Activated naive CD8-positive, alpha-beta T cell treated with anti-CD3 and anti-CD28 coated beads, Interleukin-2, amount 50 U/mL, for 16 hours (primary cell): ENCODE measurements at places on chromosomes 6 and 20.

- DNase-seq = no peak
These were observed 169.6 kb upstream of the PRND start for GRCh38 chr20:4552075-4552640.

DNA sequence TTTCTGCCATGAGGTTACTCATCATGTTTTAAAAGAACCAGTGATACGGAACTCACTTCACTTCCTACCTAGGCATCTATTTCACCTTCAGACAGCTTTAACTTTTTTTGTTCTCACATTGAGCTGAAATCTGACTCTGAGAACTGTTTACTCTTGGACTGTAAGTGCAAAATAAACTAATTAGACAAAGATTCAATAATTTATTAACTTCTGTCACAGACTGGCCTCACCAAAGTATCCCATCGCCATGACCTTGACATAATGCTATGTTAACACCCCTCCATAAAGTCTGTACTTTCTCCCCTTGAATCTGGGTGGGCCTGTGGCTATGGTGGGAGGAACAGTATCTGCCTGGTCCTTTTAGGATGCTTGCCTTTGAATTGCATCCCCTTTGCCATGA lies 448.1 kb downstream of the CBLN4 start:
- DNase-seq = no peak

DNA sequence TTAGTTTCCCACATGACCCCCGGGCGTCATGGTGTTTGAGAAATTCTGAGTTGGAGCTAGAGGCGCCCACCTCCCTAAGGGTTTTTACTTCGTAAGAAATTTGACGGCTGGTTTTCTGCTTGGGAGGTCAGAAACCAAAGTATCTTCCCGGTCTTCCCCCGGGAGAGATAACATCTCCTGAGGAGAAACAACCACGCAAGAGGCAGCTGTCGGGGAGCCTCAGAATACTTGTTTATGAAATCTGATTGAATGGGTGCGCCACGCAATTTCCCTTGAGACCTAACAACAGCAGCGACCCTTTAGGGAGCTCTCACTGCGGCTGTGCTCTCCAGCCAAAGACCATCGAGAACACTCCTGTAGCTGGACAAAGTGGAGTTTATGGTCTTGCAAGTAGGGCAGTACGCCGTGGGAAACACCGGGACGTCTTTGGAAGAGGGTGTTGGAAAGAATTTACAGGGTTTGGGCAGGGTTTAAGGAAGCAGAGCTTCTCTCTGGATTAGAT lies 608 bp upstream of the EIF2S2 start:
- no peak for DNase-seq

DNA sequence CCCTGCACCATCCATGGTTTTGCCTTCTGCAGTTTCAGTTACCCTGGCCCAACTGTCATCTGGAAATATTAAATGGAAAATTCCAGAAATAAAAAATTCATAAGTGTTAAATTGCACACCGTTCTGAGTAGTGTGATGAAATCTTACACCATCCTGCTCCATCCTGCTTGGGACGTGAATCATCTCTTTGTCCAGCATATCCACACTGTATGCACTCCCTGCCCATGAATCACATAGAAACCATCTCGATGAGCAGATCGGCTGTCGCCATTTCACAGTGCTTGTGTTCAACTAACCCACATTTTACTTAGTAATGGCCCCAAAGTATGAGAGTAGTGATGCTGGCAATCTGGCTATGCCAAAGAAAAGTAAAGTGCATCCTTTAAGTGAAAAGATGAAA lies 105.9 kb upstream of the ID4 start:
- no peak for DNase-seq

GRCh38 chr6:166202321-166202733 lies 34.7 kb upstream of the TBXT start:
- DNase-seq = no peak

- no peak for DNase-seq
These were observed 492.0 kb upstream of the JAG1 start for GRCh38 chr20:11165789-11166188.

DNA sequence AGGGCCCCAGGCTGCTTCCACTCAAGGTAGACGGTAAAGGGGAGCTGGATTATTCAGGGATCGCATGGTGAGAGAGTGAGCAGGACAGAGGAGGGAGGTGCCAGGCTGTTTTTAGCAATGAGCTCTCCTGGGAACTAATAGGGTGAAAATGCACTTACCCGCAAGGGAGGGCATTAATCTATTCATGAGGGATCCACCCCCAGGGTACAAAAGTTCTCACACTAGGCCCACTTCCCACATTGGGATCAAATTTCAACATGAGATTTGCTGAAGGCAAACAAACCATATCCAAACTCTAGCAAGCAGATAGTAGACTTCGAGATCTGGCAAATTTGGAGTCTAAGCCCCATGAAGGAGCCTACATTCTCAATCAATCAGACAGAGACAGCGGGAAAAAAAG lies 408.6 kb downstream of the RNF144B start:
- DNase-seq = no peak

- DNase-seq = no peak
These were observed 61.2 kb downstream of the EYA2 start for GRCh38 chr20:46955601-46956556.

- DNase-seq = no peak
These were observed 101.3 kb downstream of the MTHFD1L start for GRCh38 chr6:150966786-150967185.

- no peak for DNase-seq
These were observed 200.0 kb downstream of the KHDRBS2 start for GRCh38 chr6:62086047-62086446.

GRCh38 chr6:26251354-26252076 lies 113.5 kb upstream of the BTN3A2 start:
- DNase-seq = no peak

- no peak for DNase-seq
These were observed 22.1 kb upstream of the SNTA1 start for GRCh38 chr20:33465481-33466302.

DNA sequence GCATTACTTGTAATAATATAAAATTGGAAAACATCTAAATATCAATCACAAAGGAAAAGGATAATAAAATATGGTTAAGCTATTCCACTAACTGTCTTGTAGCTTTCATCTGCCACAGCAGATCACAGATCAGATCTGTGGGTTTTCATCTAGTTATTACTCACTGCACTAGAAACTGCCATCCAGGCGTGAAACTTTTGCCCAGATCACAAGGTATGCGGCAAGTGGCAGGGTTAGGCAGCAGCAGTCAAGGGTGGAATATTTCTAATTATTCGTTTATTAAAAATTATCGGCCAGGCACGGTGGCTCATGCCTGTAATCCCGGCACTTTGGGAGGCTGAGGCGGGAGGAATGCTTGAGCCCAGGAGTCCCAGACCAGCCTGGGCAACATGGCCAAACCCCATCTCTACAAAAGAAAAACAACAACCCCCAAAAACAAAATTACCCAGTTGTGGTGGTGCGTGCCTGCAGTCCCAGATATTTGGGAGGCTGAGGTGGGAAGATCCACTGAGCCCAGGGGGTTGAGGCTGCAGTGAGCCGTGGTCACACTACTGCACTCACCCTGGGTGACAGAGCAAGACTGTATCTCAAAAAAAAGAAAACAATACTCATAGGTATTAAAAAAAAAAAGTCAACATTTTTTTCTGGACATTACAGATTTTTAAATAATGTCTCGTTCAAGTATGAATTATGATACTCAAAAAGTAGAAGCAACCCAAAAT lies 32.1 kb downstream of the BEND3 start:
- DNase-seq = no peak

GRCh38 chr20:8326899-8327298 lies 194.8 kb downstream of the PLCB1 start:
- DNase-seq = no peak

GRCh38 chr6:137759624-137760023 lies 107.4 kb upstream of the TNFAIP3 start:
- DNase-seq = no peak

DNA sequence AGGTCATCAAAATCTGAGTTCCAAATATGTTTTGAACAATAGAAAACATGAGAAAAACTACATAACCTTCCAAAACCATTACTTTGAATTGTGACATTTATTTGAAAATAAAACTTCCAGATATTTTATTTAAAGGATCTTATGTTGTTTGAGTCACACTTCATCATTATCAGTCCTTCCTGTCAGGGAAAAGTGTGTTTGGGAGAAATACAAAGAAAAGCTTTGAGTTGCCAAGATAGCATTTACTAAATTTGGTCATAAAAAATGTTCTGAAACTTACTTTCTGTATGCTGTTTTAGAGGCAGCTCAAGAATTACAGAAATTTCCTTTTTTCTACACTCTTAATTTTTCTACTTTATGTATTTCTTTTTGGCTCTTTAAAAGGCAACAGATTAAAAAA lies 208.2 kb upstream of the RIN2 start:
- no peak for DNase-seq

DNA sequence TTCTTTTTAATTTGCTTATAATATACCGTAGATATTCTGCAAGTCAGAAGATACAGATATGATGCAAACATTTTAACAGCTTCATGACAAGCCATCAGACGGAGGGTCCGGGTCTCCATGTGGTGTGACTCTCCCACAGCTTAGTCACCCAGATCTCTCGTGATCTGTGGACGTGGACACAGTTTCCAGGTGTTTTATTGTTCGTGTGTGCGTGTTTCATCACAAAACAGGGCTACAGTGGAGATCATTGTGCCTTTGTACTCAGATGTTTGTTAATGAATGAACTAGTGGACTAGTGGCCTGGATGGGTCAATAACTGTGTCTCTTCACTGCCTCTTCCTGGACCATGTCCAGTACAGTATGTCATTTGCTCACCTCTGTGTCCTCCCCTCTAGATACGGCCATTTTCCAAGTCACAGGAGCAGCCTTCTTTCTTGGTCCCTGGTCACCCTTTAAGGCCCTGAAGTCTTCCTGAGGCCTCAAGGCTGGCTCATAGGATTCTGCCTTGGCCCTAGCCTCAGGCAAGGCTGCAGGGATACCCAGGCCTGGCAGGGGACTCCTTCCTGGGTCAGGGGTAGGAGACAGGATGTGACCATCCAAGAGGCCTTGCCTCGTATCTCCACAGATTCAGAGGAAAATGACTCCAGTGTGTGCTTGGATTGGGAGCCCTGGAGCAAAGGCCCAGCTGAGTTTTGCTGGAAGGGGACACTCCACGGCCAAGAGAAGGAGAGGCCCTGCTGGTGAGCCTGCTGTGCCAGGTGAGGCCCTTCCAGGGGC lies 4.6 kb downstream of the ADIG start:
- DNase-seq = no peak

- no peak for DNase-seq
These were observed 260.9 kb downstream of the TAF4 start for GRCh38 chr20:61804752-61805295.

GRCh38 chr6:10465629-10466499 lies 51.0 kb upstream of the TFAP2A start:
- DNase-seq = no peak

DNA sequence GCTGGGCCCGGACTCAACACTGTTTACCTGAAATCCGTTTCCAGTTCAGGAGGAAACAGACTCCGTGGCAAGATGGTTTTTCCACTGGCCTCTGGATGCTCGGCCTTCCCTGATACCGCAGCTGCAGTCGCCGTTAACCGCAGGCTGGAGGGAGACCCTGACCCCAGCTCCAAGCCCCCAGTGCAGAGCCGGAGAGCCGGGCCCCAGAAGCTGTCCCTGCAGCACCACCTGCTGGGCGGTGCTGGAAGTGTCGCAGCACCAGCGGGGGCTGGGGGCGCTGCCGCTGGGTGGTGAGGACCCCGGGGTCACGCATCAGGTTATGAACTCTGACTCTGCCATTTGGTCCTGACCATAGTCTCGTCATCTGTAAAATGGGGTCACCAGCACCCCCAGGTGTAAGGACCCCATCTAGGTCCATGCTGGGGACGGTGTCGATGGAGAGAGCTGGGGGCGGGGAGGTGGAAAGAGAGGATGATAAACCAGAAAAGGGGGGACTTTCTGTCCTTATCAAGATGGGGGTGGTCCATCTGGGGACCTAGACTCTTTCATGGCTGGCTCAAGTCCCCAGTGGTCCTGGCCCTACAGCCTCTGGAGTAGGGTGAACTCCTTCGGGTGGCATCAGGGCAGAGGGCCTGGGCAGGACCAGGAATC lies 20.8 kb upstream of the CHRNA4 start:
- DNase-seq = no peak

GRCh38 chr6:127924440-127924839 lies 23.6 kb upstream of the THEMIS start:
- DNase-seq = no peak

- no peak for DNase-seq
These were observed at the start of gene GHRH for GRCh38 chr20:37261714-37262113. GHRH (minus strand) TSS chr20:37261814; CDS start chr20:37256889, 4,925 bp downstream.

DNA sequence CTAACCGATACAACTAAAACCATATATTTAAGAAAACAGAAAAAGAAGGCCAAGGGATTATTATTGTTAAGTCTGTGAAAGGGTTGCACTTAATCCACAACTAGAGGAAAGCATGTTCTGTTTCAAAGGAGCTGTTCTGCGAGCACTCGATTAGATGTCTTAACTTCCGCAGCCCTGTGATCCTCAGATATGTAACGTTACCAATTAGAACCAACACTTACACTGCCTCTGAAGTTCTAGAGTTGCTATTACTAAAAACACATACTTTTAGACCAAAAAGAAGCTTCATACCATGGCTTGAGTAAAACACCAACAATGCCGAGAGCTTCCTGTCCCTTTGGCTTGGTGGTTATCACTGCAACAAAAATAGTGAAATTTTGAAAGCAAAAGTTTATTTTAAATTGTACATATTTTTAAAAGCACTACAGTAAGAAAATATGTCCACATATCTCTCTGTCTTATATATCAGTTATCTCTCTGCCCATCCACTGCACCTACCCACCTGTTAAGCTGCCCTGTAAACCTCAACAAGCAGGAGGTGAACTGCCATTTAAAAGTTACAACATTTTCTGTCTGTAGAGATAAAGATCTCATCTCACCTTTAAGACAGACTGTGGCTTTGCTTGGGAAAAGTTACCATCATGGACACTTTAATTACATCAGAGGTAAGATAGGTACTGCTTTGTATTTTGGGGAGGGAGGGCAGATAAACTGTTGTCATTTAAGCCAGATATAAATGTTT lies 7.1 kb upstream of the DUSP22 start:
- DNase-seq = no peak

DNA sequence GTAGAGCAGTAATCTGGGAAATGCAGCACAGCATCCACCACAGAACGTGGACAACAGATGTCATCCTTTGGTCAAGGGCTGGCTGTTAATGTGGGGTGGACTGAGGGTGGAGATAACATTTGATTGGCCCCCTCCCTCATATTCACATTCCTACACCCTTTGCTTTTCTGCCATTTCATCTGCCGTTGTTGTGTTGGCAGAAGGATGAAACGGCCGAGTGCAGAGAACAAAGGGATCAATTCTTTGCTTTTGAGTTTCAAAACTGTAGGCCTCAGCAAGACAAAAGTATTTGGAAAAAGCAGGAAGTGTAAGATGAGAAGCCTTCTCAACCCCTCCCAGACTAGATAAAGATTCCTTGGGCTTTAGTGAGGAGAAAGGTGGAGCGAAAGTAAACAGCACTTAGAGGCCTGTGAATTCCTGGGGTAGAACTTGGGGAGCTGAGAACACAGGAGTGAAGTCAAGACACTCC lies 74.2 kb upstream of the PHIP start:
- DNase-seq = no peak

DNA sequence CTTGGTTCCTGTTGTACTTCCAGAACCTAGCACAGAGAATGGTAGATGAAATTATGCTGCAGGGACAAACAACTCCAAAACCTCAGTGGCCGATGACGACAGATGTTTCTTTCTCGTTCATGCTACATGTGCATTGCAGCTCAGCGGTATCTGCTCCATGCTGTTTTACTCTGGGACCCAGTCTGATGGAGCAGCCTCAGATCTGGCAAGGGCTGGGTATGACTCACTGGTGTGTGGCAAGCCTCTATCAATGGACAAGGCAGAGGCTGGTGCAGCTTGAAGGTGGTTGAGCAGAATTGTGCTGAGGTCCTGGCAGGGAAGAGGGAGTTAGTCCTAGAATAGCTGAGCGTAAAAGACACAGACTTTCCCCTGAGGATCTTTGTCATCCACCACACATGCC lies 10.3 kb upstream of the BLCAP start:
- DNase-seq = no peak
